ENCODE measurements at places on chromosomes 2 and 18.

DNA sequence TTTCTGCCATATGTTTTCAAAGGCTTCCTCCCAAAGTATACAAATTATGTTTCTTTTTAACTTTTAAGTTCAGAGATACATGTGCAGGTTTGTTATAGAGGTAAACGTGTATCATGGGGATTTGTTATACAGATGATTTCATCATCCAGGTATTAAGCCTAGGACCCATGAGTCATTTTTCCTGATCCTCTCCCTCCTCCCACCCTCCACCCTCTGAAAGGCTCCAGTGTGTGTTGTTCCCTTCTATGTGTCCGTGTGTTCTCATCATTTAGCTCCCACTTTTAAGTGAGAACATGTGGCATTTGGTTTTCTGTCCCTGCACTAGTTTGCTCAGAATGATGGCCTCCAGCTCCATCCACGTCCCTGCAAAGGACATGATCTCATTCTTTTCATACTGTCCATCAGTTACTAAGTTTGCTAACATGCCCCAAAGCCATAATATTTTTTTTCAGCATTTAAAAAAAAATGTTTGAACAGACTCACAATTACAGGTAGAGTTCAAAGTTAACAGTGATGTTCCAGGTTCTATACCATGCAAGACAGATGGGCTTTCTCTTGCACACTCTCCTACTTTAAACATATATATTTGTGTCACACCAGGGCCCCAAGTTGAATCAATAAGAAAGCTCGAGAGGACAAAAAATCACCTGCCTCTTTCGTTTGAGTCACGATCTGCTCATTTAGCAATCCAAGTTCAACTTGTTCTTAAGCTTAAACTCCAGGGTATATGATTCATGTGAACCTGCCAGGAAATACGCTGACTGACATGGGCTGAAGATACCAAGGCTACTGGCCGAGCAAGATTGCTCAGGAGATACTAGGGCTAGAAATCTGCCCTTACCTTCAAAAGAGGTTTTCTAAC, 77.6 kb downstream of the AP1S3 start:
- DNase-seq: no peak

DNA sequence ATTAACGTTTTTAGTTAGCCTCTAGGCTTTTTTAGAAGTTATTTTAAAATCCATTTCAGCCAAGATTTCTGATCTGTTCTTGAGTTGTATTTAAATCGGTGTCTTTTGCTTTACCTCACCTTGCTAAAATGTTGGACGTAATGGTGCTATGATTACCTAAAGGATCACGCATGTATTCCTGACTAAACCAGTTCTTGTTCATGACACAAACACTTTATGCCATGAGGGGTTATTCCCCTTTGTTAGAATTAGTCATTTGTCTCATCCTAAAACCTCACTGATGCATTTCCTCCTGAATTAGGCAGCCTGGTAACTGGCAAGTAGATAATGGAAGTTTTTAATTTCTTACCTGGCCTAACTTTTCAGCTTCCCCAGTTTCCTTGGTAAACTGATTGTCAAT, 185.4 kb upstream of the TANK start:
- no peak for DNase-seq

- no peak for DNase-seq
These were observed 963 bp downstream of the INPP1 start for GRCh38 chr2:190344276-190344827.

- DNase-seq: no peak
These were observed 849.1 kb upstream of the CHAC2 start for GRCh38 chr2:52918551-52918950.

DNA sequence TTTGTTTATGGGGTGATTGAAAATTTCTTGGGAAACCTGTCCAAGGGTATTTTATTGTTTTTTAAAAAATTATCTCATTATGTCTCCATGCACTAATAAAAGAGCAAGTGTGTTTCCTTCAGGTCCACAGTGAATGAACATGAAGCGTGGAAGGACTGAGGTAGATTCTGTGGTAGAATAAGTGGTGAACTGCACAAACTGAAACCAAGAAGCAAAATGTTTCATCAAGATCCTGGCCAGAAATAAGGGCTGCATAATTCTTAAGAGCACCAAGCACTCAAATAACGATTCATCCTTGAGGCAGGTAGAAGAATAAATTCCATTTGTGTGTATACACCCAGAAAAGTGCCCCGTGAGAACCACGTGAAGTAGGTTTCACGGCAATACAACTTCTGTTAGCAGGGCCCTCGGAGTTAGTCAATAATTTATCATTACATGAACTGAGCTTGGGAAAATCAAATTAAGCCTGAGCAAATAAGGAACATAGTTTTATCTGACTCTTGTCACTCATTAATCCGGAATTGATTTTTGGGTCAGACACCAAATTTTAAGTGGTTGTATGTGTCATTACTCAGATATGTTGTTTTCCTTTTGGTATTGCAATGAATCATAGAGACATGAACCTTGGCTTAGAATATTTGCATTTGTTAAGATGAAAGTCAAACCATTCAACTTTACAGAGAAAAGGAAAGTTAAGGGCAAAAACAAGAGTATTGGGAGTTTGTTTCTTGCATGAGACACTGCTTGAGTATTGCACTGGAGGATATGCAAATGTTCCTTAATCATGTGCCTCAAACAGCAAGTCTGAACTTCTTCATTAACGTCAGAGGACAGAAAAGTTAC, 472.6 kb upstream of the NETO1 start:
- no peak for DNase-seq

GRCh38 chr2:174682007-174682577, 82.2 kb downstream of the CHRNA1 start:
- DNase-seq: no peak

DNA sequence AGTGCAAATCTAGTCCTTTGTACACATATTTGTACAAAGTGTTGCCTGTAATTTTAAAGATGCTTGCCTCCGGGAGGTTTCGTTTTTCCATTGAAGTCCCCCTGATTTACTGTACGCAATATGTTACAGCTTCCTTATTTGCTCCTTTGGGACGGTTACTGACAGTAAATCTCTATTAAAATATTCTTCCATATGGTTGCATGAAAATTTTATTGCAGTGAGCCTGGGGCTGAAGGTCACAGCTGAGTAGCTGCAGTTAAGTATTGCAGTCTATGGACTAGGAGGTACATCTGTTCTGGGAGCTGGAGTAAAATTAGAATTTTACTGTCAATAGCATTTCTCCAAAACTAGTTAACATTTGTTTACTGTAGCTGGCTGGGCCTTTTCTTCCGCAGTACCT, 119.2 kb downstream of the ETAA1 start:
- no peak for DNase-seq

- DNase-seq: no peak
These were observed 72.0 kb upstream of the NEUROD1 start for GRCh38 chr2:181752301-181752700.

- no peak for DNase-seq
These were observed 13.9 kb upstream of the KYNU start for GRCh38 chr2:142863485-142863961.

DNA sequence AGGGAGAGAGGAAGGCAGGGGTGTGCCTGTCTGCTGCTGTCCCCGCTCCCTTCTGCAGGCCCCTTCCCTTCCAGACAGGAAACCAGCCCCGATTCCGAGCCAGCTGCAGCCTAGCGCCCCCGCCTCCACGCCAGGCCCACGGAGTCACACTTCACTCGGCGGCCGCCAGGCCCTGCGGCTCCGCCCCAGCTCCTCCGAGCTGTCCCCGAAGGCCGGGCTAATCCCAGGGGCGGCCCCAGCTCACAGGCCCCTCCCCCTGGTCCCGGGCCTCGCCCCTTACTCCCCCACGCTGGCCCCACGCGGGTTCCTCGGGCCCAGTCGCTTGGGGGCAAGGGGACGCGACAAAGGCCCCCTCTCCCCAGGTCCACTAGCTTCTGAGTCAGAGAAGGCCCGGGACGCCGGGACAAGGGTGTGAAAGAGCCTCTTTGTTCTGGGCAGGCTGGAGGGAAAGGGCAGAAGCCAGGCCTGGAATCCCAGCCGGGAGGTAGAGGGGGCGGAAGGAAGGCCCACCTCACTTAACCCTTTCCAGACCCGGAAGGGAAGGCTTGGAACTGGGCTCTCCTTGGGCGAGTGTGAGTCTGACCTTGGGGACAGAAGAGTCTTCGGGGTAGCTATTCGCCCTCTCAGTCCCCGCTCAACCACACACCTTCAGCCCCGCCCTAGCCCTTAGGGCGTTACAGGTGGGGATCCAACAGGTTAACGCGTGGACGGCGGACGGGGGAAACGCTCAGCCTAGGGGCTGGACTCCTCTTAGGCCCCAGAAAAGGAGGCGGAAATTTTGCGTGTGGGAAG, 1.2 kb downstream of the RTKN start:
- peak; percentile 42 for DNase-seq

- DNase-seq: no peak
These were observed 15.5 kb downstream of the IL1F10 start for GRCh38 chr2:113083296-113083695.

DNA sequence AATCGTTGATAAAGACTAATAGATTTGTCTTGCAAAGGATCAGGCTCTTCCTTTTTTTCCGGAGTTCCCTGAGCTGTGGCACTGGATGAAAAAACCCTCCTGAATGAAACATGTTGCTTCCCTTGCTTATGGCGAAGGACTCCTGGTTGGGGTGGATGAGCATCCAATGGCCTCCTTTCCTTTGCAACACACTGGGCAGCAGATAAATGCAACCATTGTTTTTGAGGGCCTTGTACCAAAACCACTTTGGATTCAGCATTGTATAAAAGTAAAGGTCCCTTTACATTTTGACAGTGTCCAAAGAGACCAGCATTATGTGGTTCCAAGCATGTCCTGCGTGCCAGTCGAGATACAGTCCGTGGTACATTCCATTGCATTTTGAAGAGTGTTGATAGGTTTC, 44.7 kb downstream of the FAM210A start:
- DNase-seq: no peak

DNA sequence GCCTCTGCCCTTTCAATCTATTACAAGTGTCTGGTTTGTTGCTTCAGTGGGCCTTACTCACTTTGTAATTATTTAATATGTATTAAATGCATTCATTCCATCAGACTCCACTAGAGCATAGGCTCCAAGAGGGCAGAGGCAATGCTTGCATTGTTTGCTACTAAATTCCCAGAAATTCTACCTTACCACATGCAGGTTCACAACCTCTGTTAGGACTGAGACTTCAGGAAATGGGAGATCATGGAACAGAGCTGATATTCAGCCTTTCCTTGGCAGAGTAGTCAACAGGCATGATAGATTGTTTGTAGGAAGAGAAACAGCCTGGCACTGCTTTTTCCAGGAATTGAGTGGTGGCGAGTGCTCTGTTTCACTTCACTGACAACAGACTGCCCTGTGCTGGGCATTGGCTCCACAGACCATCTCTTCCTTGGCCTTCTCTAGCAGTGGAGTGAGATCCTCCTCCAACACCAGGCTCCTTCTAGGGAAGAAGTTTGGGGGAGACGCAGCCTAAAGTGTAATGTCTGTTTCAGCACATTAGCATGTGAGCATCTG, 6.2 kb upstream of the MATN3 start:
- no peak for DNase-seq

DNA sequence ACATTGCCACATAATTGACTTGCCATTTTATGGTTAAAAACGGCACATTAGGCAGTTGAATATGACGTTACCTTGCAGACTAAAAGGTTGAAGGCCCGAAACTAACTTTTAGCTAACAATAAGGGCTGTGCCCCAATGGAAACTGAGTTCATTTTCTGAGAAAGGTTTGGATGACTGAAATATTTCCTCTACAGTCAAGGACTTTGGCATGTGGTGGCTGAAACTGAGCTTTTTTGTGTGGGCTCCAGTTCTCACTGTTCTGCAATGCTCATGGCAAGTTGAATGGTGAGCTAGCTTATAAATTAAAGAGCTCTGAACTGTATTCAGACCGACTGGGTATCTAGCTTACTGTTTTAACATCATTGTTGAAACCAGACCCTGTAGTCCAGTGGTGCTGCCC, 23.8 kb upstream of the TXNDC2 start:
- DNase-seq: no peak

DNA sequence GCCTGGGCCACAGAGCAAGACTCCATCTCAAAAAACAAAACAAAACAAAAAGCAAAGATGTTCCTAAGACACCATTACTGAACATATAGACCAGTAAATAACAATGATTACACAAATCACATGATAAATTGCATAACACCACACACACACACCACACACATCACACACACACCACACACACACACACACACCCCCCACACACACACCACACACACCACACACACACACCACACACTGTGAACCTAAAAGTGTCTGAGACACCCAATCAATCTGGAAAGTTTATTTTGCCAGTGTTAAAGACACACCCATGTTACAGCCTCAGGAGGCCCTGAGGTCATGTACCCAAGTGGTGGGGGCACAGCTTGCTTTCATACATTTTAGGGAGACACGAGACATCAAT, 62.6 kb upstream of the ASAP2 start:
- DNase-seq: no peak

DNA sequence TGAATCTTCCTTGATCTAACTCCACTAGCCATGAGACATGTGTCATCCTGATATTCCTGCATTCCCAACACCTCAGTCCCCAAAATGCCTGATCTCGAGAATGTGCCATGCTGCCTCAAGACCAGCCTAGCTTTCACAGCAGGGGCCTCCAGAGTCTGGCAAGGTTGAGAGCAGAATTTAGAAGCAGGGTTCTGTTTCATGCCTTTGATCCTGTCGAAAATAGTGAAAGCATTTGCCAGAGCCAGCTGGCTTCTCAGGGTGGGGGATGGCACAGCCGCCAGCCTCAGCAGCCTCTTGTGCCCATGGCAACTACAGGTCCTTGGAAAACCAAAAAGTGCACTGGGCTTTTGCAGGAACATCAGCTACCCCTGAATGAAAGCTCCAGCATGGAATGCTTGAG, 143.5 kb downstream of the RTN4 start:
- peak; percentile 91 for DNase-seq

DNA sequence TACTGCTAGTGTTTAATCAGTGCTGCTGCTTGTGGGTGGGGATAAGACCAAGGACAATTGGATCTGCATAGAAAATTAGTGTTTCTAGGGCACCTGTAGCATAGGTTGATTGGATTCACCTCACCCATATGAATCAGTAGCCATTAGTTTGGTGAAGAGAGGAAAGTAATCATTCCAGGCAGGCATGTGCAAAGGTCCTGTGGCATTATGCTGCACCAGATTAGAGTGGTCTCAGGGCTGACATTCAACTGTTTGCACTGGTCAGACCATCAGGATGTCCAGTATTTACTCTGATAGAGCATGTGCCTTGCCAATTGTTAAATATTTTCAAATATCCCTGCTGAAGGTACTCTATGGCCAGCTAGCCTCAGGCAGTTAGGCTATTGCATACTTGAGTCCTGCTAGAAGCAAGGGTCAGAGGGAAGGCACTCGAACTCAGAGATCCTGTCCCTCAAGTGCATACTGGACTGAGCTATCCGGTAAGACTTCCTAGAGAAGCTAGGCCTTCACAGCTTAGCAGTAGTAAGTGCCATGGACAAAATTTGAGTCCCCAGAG, 64.7 kb downstream of the SKA1 start:
- no peak for DNase-seq

GRCh38 chr2:154443919-154444318, 254.6 kb upstream of the KCNJ3 start:
- DNase-seq: no peak

DNA sequence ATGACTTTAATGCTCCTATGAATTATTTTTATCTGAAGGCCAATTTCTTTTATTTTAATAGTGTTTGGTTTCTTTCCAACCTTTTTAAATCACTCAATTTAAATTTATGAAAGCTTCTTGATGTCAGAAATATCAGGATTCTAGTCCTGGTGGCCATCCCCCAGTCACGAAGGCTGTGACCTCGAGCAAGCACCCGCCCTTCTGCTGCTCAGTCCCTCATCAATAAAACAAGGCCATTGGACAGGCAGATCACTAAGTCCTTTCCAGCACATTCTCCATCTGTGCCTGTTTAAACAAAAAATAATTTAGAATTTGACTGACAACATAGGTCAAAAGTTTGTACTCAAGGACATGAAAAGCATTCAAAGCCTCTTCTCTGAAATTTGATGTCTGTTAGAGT, 483.6 kb upstream of the VRK2 start:
- no peak for DNase-seq
